ENCODE measurements at places on chromosomes 2 and 18.

DNA sequence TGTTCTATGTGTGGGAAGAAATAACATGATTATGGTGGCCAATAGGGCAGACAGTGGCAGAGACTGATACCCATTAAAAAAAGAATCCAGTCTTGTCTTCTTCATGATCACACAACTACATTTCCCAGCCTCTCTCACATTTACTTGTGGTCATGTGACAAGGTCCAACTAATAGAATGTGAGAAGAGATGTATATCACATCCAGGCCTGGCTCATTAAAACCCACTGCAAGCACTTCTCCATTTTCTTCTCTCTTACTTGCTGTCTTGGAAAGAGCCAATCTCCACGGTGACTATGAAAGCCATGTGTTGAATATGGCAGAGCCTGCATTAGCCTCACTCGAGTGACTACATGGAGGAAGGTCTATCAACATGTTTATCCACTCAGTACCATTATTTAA, 306.2 kb upstream of the ZEB2 start:
- DNase-seq: no peak

- DNase-seq: no peak
Observed at GRCh38 chr2:84395820-84396219, 63.3 kb downstream of the SUCLG1 start.

DNA sequence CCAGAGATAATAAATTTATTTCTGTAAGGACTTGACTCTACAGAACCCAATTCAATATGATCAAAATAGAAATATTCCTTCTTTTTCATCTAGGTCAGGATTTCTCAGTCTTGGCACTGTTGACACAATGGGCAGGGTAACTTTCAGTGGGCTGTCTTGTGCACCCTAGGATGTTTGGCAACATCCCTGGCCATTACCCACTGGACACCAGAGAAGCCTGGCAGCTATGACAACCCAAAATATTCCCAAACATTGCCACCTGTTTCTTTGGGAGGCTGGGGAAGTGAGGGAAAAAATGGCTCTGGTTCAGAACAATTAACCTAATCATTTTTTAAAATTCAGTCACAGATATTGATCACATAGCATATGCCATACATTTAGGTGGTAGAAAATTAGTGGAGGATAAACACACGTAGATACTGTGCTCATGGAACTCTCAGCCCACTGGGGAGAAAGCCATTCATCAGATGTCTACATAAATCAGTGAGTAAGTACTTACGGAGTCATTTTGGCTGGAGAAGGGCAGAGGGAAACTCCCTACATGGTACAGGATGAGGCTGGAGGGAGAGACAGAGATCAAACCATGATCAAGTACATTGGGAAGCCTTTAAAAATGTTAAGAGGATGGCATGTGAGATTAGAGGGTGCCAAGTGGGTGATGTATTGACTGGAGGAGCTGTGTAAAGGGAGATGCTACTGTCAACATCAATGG, 718 bp upstream of the TNP1 start:
- no peak for DNase-seq

DNA sequence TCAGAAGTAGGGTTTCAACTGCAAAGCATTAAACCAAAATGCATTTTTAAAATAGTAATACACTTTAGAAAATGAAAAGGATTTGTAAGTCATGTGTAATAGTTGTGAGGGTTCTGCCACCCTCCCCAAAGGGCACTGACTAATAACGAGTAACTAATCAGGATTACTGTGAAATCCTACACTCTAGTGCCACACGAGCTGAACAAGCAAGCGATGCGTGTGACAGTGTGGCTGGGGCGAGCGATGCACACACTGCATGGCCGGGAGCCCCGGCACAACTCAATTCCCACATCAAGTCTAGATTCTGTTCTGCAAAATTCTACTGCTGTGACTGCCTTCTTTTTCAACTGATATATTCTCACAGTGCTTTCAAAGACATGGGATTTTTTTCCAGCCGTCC, 156.4 kb downstream of the SEPTIN10 start:
- DNase-seq: no peak

- no peak for DNase-seq
Observed at GRCh38 chr2:242044313-242044590, 174.7 kb downstream of the RTP5 start.

GRCh38 chr18:31156821-31157763, 5.6 kb downstream of the DSC1 start:
- DNase-seq: no peak

- DNase-seq: no peak
Observed at GRCh38 chr18:35637227-35637626, 55.7 kb downstream of the GALNT1 start.

- DNase-seq: no peak
Observed at GRCh38 chr2:24334245-24334633, 26.1 kb downstream of the ITSN2 start.

- no peak for DNase-seq
Observed at GRCh38 chr2:31066551-31066950, 71.7 kb downstream of the GALNT14 start.

DNA sequence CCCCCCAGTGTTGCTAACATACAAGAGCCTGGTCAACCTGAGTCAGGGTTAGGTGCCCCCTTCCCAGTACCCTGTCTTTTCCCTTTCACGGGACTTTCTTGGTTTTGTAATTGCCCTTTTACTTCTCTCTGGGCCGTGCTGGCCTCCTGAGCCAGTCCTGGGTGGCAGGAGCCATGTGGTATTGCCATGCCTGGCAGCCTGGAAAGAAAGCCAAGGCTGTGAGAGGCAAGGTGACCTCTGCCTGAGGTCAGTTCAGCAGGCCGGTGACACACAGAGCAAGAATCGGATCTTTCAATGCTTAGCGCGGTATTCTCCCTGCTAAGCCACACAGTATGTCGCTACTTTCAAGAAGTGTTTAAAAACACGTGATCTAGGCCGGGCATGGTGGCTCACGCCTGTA, 52.3 kb downstream of the C18orf63 start:
- no peak for DNase-seq

DNA sequence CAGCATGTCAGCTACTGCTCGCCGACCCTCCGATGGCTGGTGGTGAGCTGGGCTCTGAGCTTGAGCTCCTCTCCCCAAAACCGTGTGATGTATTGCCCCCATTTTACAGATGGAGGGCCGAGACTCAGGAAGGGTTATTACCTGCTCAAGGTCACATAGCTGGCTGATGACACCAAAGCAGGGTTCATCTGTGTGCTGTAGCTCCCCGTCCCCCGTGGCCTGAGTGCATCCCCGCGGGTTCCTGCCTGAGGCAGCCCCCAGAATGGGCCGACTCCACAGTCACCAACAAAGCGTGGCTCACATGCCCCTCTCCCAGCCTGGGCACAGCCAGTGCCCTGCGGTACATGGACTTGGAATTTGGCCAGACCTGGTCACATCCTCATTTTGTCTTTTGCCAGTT, 198.6 kb downstream of the TFCP2L1 start:
- DNase-seq: no peak

DNA sequence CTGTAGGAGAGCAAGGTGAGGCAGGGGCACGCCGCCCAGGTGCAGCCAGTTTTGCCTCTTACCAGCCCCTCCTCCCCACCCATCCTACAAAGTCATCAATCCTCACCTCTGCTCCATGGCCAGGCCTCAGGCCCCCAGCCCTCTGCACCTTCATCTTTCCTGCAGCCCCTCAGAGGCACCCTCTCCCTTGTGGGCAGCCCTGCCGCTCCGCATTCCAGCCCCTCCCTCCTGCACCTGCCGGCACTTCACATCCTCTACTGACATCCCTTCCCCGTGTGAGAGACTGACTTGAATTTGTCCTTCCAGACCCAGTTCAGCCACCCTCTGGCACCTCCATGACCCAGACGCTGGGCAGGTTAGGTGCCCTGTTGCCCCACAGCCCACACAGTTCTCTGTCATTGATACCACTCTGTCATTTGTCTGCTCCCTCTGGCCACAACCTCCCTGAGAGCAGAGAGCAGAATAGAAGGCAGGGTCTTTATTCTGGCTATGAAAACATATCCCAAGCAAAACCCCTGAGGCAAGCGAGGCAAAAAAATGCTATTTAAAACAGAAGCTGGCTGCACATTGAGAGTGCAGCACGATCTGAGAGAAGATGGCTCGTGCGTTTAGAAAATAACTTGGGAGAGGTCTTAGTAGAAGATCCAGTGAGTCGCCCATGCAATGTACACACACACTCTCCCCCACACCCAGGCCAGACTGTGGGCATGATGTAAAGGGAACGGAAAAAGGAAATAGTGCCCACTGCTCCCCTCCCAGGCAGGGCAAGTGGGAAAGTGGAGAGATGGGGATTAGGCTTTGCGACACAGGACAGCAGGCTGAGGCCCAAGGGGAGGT, 25.9 kb downstream of the SDC1 start:
- DNase-seq: no peak

DNA sequence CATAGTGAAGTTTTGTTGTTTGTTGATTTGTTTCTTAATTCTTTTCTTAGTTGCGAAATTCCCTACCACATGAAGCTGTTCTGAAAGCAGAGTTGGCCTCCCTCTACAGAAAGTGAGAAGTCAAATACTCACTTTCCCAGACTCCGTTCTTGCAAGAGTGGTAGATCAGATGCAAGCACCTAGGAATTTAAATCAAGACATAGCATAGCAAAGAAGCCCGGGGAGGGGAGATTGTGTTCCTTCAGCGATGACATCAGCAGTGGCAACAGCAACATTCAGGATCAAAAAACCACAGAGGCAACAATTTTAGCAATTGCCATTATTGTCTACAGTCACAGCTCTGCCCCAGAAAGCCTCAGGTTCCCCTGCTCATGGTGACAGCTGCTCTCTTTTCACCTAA, 580.0 kb downstream of the RNF144A start:
- DNase-seq: no peak

- no peak for DNase-seq
Observed at GRCh38 chr18:1020731-1021344, 116.2 kb downstream of the ADCYAP1 start.

- no peak for DNase-seq
Observed at GRCh38 chr2:1976728-1977416, 232.6 kb upstream of the PXDN start.

Measured in activated T-helper 2 cell treated with anti-CD3 and anti-CD28 coated beads, Interferon-gamma antibody, Interleukin-2, Interleukin-4, amounts not matched to agents 10 μg/mL and 5 μg/mL and 100 μg/mL, durations not matched to agents 14 hours and 24 hours and 36 hours (primary cell).